GM12892 (cell line): ENCODE measurements at places on chromosomes 5 and 9.

DNA sequence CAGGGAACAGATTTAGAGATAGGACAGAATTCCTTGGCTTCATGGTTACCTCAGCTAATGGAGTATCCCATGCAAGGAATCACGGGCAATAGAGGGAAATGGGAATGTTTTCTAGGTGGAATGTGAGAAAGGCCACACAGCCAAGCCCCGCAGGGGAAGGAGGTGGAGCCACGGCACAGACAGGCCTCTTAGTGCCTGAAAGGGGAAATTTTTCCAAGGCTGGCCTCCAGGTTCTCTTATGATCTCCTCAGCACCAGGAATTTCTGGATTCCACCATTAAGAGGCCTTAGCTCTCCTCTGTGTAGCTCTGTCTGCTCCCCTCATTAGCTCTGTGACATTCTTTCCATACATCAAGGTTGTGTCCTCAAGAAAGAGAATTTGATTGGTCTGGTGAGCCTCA is 124.7 kb downstream of the GALNT10 start:
- DNase-seq: no peak

GRCh38 chr9:122546196-122546595 is 6.7 kb upstream of the OR1N2 start:
- DNase-seq: no peak

GRCh38 chr5:61603211-61603908 is 271.3 kb downstream of the ZSWIM6 start:
- no peak for DNase-seq

DNA sequence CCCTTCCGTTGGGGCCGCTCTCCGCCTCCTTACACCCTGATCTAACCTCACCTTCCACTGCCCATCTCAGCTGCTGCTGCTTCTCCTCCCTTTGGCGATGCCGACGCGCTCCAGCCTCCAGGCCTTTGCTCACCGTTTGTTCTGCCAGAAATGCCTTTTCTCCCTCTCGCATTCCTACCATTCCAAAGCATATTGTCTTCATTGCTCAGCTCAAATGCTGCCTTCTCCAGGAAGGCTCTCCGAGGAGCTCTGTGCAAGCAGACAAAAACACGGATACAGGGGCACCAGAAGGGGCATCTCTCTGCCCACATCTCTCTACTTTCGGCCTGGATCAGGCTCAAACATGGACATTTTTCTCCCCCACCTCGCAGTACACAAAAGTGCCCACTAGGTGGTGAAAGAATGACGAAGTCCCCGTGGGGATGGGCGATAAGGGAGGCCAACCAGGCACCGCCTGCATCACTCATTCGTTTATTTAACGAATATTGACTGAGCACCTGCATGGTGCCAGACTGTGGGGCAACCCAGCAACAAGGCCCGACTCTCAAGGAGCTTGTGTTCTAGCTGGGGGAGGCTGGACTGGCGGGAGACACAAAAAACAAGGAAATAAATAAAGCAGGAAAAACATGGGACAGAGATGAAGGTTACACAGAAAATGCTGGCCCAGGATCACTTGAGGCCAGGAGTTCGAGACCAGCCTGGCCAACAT is 7.3 kb upstream of the GRHPR start:
- peak; percentile 50 for DNase-seq

DNA sequence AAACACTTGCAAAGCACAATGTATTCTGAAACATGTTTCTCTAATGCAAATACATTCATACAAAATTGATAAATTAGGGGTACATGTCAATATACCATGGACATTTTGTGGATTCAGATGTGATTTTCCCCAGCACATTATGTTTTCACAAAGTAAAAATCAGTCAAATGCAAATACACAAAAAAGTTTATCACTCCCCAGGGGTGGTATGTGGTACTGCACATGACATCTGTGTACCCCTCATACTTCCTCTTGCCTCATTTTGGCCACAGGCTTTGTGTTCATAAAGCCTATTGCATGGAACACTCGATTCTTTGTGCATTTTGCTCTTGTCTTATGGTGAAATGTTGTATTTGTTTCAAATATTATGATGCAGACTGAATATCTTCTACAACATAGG is 116.8 kb upstream of the PDE4D start:
- no peak for DNase-seq

DNA sequence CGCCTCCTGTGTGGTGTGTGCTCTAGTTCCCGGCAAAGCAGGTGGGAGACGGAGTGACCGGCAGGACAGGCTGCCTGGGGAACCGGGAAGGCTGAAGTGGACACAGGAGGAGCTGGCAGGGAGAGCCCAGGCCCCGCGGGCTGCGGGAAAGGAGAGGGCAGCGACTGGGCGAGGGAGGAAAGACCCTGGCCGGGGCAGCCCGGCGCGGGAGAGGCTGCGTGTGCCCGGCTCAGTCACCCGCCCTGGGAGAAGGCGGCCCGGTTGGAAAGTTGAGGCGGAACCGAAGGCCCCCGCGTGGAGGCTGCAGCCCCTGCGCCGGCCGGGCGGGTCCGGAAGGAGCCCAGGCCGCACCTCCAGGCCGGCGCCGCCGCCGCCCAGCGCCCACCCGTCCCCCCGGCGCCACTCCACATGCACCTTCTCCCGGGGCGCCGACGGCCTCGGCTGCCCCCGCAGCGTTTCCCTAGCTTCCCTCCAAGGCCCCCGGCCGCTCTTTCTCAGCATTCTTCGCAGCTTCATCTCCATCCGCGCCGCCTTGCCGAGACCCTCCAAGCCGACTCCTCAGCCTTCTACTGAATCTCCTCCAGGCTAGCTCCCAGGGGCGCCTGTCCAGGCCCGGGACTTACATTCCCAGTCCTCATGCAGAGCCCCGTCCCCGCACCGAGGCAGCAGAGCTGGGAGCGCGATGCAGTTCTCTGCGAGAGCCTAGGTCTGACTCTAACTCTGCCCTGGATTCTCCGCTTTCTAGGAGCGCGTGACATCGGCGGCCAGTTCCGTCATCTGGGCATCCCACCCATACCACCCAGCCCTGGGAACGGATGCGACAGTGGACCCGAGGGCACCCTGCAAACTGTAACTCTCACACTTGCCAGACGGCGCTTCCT is 152.0 kb downstream of the ERCC6L2 start:
- DNase-seq: no peak

- DNase-seq: no peak
Observed at GRCh38 chr5:144451187-144451973, 280.7 kb downstream of the KCTD16 start.

DNA sequence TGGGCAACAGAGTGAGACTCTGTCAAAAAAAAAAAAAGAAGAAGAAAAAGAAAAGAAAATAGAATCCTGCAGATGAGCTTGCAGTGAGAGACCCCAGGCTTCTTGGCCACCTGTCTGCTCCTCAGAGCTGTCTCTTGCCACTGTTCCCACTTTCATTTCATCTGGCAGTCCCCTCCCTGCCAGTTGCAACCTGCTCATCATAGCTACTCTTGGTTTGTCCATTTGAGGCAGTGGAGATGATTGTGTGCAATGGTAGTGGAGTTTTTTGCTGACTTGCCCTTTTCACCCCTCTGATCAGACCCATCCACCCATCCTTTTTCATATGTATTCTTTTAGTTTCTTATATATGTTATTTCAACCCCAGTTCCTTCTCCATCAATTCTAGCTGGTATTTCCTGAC is 28.7 kb downstream of the ANKRD33B start:
- DNase-seq: no peak

DNA sequence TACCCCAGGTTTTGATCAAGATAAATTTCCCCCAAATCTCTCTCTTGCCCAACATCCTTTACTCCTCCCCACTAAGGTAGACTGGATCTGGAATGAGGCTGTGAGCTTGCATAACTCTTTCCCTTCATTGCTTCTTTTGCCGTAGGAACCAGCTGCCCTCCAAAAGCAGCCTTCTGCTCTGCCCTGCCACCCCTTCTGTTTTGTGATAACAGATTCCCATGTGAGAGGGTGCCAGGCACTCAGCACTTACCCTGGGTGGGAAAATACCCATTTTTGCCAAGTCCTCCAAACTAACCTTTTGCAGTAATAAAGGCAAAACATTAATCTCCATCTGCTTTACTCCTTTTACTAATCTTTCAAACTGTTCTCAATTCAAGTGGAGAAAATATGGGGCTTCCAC is 182.6 kb downstream of the ASTN2 start:
- no peak for DNase-seq

- DNase-seq: no peak
Observed at GRCh38 chr5:179860301-179860700, 1.7 kb upstream of the MRNIP start.

DNA sequence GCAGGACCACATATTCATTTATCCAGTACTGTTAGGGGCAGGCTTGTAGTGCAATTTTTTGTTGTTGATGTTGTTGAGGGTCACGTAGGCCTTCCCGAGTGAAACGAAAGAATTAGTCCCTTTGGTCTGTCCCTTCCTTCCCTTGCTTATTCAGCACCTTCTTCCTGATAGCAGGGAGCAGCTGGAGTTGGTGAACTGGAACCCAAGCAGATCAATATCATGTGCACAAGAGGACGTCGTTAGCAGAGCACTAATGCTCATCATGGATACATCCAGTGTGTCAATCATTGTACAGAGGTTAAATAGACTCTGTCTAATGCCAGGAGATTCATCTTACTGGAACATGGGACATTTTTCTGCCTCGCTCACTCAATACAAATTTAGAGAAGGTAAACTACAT is 33.0 kb upstream of the MAP1B start:
- DNase-seq: no peak

DNA sequence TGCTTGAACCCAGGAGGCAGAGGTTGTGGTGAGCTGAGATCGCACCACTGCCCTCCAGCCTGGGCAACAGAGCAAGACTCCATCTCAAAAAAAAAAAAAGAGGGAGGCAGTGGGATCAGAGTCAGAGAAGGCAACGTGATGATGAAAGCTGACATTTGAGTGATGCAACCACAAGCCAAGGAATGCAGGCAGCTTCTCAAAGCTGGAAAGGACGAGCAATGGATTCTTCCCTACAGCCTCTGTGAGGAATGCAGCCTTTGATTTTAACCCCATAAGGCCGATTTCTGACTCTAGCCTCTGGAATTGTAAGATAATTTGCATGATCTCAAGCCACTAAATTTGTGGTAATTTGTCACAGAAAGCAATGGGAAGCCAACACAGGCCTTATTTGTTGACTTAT is 9.8 kb downstream of the TGFBI start:
- DNase-seq: no peak

GRCh38 chr5:138440159-138441073 is 1.6 kb downstream of the REEP2 start:
- DNase-seq: no peak

- no peak for DNase-seq
Observed at GRCh38 chr9:133359399-133360175, 3.2 kb downstream of the SURF2 start.

GRCh38 chr9:70093944-70094343 is 50.3 kb downstream of the MAMDC2 start:
- DNase-seq: no peak

DNA sequence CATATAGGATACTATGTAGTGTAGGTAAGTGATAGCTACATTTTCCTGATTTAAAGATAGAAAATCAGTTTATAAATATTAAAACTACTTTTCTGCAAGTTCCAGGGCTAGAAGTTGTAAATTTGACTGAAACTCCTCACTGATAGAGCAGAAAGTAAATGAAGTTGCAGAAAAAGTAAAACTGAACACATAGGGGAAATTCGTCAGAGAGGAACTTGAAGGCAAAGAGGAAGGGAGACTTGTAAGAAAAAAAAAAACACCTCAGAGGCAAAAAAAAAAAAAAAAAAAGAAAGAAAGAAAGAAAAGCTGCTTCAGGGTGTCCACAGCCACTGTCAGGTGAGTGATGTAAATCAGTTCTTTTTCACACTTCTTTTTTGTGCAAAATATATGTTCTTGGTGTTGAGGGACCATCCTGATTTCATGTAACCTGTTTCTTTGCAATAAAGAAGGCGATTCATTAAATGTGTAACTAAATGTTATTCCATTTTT is 336.2 kb upstream of the ZNF462 start:
- DNase-seq: no peak

DNA sequence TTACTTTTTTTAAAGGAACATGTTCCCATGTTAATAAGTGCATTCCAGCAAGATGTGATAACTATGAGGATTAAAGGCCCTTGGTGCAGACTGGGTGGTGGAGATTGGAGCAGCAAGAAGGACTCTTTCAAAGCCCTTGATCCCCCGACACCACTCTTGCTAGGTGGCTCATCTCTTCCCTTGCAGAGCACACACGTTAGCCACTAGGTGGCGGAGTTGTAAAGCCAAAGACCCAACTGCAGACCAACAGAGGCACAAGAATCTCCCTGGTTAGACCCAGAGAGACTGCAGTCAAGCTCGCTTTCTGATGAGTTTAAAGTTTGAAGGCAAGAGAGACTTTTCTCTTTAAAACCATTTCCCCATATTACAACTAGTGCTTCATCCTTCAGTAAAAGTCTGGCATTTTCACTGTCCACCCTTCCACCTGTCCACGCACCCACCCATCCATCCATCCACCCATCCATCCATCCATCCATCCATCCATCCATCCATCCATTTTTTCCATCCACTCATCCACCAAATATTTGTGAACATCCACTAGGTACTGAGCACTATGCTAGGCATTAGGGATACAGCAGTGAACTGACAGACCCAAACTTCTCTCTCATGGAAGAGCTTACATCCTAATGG is 226.9 kb downstream of the MSX2 start:
- peak; percentile 36 for DNase-seq

DNA sequence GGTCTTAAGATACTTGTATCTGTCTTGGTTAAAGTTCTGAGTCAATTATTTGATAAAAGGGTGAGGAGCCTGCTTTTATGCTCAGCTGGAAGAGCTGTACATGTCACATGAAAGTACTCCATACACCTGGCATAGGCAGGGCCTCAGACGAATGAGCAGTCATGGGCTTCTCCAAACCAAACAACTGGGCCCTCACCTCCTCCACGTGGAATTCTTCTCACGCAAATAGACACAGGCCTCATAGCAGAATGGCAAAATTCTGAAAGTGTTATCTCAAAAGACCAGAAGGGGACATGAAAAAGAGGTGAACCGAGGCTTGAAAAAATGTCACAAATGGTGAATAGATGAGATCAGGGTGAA is 48.6 kb downstream of the FAM240B start:
- no peak for DNase-seq

DNA sequence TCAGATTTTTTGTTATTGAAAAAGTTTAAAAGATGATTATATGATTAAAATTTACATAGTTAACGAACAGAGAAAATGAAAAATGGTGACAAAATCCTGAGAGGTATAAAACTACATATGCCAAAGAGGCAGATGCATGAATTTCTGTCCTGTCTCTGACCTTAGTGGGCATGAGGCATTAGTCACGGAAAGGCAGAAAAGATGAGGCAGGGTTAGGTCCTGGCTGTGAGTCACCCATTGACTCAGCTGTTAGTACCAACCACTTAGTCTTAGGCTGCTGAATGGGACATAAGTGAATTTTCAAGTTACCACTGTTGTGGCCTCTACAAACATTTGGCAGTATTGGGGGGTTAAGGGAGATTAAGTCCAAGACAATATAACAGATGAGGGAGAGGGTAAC is 33.1 kb downstream of the RASA1 start:
- no peak for DNase-seq

- DNase-seq: no peak
Observed at GRCh38 chr5:170860415-170860814, 1.4 kb upstream of the RANBP17 start.
